Stimulated activated CD4-positive, alpha-beta T cell treated with anti-CD3 and anti-CD28 coated beads, Interleukin-12 subunit alpha, Interleukin-12 subunit beta, amount 100 ng/mL, for 4 hours (primary cell): ENCODE measurements at places on chromosomes 7 and 10.

DNA sequence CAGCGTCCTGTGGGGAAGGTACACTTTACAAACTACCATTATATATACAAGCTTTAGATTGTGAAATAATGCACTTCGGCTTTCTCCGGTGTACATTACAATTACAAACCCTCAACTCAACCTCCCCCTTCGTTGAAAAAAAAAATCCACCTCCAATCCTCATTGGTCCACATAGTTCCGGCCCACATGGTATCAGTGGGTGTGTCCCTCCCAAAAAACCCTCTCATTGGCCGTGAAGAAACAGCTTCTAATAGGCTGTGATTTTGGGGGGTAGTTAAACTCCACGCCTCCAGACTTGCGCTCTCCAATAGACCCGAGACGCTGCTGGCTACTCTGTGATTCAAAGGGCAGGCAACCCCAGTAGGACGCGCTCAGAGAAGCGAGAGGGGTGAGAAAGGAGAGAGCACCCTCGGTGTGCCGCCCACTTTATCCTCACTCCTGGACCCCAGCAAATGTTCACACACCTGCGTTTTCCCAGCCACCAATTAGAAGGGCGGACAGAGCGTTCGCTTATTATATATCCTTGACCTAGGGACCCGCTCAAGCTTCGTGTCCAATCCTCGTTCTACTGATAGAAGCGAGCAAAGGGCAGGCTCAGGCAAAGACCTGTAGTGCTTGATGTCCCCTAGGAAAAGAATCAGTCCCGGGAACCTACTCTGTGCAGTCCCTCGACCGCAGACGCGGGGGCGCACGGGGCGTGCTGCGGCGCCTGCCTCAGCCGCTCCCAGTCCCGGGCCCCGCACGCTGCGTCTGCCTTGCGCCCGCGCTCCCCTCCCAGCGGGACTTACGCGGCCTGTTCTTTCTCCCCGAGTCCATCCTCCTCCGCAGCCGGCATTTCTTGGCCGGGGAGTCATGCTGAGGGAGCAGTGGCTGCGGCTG, 991 bp downstream of the PANK1 start:
- DNase-seq = peak; percentile 38

DNA sequence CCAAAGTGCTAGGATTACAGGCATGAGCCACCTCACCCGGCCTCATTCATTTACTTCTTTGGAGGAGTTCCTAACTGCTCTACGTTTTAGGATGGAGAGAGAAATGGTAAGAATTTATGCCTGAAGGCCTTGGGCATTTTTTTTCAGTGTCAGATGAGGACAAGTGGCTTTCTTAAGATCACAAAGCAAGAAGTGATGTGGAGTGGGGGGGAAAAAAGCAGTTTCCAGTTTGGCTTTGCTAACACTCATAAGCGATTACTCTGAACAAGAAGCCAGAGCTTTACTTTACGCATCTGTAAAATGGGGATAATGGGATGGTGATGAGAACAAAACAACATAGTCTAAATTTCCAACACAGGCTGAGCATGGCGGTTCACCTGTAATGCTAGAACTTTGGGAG, 2.6 kb upstream of the PPIA start:
- DNase-seq = no peak

DNA sequence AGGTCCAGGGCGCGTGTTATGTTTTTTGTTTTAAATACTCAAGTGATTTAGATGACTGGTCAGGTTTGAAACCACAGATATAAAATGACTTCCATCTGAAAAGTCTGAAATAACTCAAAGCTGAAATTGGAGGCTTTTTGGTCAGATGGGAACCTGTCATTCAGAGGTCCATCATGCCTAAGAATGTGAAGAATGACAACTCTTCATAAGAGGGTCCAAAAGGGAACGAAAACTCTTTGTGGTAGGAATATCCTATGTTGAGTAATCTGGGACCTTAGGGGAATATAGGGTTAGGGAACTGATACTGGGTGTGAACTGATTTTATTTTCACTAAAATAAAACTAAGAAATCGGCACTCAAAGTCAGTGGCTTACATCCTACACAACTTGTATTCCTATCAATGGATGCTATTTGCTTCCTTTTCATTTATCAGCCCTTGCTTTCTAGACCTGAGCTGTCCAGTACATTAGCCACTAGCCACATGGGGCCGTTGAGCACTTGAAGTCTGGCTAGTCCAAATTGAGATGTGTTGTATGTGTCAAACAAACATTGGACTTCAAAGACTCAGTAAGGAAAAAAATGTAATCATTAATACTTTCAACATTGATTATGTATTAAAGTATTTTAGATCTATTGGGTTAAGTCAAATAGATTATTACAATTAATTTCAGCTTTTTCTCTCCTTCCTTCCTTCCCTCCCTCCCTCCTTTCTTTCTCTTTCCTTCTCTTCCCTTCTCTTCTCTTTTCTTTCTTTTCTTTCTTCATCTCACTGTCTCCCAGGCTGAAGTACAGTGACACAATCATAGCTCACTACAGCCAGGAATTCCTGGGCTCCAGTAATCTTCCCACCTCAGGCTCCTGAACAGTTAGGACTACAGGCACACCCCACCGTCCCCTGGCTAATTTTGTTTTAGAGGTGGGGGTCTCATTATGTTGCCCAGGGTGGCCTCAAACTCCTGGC, 56.5 kb upstream of the KDM7A start:
- DNase-seq = no peak

DNA sequence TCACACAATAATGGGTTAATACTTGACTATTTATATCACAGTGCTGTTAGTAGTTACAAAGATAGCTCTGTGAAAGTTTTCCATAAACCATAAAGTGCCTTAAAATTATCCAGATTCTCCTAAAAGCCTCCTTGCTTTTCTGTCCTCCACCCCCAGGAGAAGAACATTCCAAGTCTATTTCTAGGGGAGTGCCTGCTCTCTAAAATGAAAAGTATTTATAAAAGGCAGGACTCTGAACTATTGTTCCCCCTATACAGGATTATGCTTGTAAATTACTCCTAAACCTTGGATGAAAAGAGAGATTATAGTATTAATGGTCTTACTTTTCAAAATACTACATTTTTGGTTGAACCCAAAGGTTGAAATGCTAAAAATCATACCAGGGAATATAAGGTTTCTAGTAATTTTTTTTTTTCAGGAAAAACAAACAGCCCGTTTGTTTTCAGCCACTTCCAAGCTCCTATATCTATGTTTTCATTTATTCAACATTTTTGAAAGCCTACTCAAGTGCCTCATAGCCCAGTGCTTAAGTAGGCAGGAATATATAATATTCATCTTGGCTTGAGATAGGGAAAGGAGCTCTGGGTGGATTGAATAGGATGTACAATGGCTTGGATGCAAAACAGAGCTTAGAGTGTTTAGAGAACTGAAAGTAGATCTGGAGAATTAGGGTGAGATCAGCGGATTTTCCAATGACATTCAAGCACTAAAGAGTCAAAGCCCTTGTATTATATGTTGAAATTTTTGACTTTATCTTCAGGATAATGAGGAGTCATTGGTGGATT, 320.7 kb downstream of the GPR37 start:
- DNase-seq = no peak

- DNase-seq = no peak
Observed at GRCh38 chr7:103914147-103914899, 75.1 kb downstream of the RELN start.

- DNase-seq = no peak
Observed at GRCh38 chr7:85602196-85602595, 415.3 kb upstream of the SEMA3D start.

GRCh38 chr10:49303711-49304110, 4.7 kb downstream of the C10orf71 start:
- DNase-seq = no peak

GRCh38 chr10:1210667-1211066, 154.5 kb downstream of the WDR37 start:
- DNase-seq = no peak

DNA sequence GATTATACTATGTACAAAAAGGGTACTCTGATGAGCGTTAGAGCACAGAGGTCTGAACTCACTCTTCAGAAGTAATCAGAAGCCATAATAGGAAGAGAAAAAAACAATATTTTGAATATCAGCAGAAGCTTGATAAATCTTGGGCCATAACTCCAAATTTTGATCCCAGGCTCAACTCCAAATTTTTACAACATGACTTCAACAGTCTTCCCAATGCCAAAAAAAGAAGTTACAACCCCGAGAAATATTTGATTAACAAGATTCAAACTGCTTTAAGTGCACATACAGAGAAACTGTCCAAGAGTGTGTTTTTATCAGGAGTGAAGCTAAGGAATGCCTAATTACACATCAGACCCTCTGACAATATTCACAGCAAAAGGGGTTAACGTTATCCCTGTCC, 7.5 kb downstream of the MPP7 start:
- DNase-seq = no peak

- no peak for DNase-seq
Observed at GRCh38 chr7:5478568-5479430, 55.2 kb upstream of the TNRC18 start.
